ENCODE measurements at places on chromosomes 3 and 15. TPM values are rescaled to one million over a fixed set of nuclear protein-coding genes. Genes with fewer than 3 reads are reported as not detected.

Gene SOX14
- total RNA-seq: not detected

Gene NME9
- total RNA-seq: not detected

Gene IMPDH2
- 229 TPM for total RNA-seq

Gene RYR3
- total RNA-seq: not detected

Gene C15orf62
- 1.2 TPM for total RNA-seq

Gene IRAK2
- total RNA-seq: 1.3 TPM

Gene ITIH1
- total RNA-seq: not detected

Gene OTOL1
- not detected for total RNA-seq

Gene CADM2
- 0.21 TPM for total RNA-seq

Gene JAGN1
- total RNA-seq: 31.0 TPM

Gene PRKAR2A
- 35.9 TPM for total RNA-seq

Gene BBX
- 30.1 TPM for total RNA-seq

DNA sequence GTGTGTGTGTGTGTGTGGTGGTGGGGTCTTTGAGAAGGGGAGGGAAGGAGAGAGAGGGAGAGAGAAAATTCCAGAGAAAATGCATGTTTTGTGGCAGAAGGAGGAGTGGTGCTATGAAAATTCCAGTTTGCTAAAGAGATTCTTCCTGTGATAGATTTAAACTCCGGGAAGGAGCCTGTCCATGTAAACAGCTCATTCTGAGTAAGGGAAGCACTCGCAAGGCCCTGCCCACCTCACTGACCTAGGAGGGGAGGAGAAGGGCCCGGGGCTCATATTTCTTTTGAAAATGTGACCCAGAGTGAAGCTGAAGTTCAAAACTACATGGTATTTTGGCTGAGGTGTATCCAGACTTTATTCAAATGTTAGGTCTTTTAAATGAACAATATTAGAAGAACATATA lies 41.3 kb downstream of the ADAMTSL3 start:
- DNase-seq: no peak

- DNase-seq: no peak
These were observed 500.2 kb upstream of the NR2F2 start for GRCh38 chr15:95830281-95830680.

- DNase-seq: no peak
These were observed 88.7 kb upstream of the EPHB3 start for GRCh38 chr3:184472723-184473428.

GRCh38 chr3:14242490-14243311 lies 64.1 kb downstream of the LSM3 start:
- no peak for DNase-seq

GRCh38 chr3:123821920-123822319 lies 62.2 kb downstream of the MYLK start:
- DNase-seq: no peak

- DNase-seq: peak; percentile 62
These were observed 87.8 kb downstream of the NCEH1 start for GRCh38 chr3:172622916-172623700.

DNA sequence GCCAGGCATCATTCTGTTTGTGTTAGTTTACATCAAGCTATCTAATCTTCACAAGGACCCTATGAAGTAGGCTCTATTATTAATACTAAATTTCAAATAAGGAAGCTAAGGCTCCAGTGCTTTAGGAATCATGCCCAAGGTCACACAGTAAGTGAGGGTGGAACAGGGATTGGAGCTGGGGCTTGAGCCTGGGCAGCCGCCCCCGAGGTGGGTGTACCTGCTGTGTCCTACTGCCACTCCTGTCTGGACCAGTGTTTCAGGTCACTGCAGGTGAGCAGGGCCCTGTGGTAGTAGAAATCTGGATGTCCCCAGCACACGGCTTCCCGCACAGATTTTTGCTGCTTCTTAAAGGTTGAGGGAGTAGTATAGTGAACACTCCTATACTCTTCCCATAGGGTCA lies 6.5 kb downstream of the KLF13 start:
- no peak for DNase-seq

GRCh38 chr3:127323581-127323980 lies 35.7 kb upstream of the PRR20G start:
- no peak for DNase-seq

DNA sequence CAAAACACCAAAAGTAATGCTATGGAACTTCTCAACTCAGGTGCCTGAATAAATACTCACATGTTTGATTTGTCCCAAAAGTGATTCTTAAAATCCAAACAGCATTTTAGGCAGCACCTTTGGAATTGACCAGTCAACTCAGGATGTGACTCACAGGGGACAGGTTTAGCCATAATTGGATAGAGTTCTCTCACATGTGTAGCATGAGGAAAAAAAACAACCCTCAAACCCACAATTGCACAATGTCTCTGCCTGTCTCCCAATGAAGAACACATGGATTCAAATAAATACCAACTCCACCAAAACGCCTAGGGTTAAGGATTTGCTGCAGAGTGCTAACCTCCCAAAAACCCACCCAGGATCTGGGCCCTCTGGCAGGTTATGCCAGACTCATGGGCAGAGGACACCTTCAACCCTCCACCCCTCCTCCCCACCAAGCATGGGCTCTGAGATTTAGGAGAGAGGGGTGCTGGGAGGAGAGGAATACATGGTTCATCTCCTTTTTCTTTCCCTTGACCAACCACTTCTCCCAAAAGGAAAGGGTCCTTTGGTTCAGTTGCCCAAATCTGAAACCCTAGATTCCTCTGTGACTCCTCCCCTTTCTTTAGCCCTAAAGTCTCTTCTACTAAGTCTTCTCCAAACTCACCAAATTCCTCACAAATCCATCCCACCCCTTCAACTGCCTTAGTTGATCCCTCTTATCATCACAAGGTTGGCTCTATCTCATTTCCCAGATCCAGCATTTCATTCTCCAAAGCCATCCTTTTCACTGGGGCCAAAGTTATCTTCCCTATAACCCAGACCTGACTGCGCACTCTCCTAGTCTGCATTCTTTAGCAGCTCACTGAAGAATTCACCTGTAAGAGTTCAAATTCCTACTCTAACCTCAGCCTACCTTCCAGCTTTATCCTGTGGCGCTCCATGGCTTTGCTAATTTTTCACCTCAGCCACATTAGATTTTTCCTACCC lies 7.7 kb downstream of the RYK start:
- no peak for DNase-seq

DNA sequence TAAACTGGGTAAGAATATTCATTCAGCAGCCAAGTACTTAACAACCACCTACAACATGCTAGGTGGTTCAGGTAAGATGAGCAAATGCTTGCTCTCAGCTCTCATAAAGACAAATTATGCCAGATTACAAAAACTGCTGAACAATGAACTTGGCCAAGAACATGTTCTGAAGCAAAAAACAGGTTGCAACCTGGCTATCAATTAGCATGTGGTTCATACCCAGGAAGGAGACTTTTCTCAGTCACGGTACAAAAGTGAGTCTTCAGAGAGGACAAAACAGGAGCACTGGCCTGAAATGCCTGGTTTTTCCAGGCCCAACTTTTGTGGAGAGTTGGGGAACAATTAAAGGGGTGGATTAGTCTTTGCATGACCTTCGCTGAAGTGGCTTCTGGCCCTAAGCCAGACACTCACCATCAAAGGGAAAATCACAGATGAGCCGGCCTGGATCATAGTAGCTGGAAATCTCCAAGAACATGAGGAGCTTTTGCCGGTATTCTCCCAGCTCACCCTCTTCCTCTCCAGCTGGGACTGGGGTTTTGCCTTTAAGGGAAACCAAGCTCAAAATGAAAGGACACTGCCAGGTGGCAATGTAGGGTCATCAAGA lies 7.6 kb upstream of the PLA2G4F start:
- DNase-seq: no peak

DNA sequence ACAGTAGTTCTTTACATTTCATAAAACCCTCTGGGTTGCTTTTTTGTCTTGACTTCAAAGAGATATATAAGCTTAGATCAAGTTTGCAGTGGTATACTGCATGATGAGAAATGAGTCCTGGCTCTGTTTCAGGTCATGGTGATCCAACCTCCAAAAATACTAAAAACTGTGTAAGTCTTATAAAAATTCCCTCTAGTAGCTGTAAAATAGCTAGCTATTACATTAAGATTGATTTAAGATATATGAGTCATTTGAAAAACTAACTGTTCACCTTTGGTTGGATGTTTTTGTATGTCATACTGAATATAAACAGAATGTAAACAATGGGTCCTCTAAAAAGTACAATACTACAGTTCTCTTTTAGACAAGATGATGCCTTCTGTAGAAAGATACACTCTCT lies 879.2 kb downstream of the ROBO1 start:
- DNase-seq: no peak

GRCh38 chr3:131167867-131168266 lies 141.2 kb downstream of the NEK11 start:
- no peak for DNase-seq

DNA sequence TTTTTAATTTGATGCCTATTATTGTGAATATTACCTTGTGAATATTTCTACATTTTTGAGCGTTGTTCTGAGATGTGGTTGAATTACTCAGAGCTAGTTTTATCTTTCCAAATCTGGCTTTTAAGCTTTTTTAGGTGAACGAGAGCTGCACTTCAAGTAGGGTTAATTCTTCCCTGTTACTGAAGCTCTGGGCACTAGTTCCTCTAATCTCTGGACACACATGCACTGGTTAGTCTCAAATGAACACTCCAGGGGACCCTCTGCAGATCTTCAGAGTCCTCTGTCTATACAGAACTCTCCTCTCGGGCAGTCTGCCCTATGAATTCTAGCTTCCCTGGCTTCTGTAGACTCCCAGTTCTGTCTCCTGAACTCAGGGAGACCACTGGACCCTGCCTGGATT lies 237.5 kb upstream of the TBC1D5 start:
- DNase-seq: no peak

DNA sequence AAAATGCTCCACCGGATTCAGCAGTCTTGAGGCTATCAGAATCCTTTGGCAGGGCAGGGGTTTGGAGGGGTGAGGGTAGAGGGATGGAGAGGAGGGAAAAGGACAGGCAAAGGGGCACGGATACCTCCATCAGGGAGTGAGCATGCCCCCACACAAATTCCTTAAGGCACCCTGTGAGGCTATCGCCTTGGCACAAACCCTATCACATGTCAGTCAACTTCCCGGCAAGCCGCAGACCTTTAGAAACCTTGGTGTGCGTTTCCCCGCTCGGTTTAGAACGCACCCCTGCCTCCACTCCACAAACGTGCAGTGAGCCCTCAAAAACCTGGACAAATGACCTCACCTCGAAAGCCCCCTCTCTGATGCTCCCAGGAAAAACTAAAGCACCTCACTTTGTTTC lies 422 bp upstream of the SETMAR start:
- no peak for DNase-seq

- no peak for DNase-seq
These were observed 87.6 kb downstream of the BDH1 start for GRCh38 chr3:197468167-197468566.

DNA sequence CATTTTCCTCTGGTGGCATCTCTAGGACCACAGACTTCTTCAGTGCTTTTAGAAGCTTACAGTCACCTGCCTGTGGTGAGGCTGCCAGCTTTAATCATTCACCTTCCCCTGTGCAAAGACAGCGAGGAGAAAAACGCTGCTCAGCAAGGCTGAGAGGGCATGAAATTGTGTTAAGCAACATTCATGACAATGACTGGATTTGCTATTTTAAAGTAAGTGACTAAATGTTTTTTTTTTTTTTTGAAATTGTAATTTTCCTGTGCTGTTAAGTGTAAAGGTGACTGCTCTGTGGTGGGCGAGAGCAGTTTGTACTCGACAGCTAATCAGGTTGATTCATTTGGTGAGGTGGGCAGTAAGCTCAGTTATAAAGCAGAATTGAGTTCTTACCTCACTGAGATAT lies 240.4 kb downstream of the NSUN3 start:
- DNase-seq: no peak

DNA sequence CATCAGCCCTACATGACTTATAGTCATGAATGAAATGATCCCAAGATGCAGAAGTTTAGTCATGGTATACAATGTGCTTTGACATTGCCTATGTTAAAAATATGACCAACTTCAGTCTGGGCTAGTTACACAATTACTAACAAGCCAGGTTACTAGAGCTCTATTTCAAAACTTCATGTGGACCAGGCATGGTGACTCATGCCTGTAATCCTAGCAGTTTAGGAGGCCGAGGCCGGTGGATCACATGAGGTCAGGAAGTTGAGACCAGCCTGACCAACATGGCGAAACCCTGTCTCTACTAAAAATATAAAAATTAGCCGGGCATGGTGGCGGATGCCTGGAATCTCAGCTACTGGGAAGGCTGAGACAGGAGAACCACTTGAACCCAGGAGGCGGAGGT lies 613.0 kb downstream of the CADM2 start:
- no peak for DNase-seq

GRCh38 chr3:146625186-146625775 lies 20.1 kb upstream of the PLSCR5 start:
- DNase-seq: no peak

GRCh38 chr15:77580996-77581682 lies 51.6 kb downstream of the LINGO1 start:
- no peak for DNase-seq

DNA sequence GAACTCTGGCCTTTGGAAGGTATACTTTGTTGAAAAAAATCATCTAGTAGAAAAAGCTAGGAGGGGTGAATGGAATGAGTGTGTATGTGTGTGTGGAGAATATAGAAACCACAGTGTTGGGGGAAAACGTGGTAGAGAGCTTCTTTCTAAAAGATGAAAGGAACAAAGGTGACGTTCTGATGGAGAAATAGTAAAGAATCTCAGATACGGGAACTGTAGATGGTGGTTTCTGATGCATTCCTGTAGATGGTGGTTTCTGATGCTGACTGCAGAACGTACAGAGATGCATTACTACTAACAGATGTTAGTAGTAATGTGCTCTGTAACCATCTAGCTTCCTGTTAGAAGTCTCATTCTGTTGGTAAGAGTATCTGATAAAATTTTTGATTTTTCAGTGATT lies 60.2 kb downstream of the VPS8 start:
- no peak for DNase-seq

DNA sequence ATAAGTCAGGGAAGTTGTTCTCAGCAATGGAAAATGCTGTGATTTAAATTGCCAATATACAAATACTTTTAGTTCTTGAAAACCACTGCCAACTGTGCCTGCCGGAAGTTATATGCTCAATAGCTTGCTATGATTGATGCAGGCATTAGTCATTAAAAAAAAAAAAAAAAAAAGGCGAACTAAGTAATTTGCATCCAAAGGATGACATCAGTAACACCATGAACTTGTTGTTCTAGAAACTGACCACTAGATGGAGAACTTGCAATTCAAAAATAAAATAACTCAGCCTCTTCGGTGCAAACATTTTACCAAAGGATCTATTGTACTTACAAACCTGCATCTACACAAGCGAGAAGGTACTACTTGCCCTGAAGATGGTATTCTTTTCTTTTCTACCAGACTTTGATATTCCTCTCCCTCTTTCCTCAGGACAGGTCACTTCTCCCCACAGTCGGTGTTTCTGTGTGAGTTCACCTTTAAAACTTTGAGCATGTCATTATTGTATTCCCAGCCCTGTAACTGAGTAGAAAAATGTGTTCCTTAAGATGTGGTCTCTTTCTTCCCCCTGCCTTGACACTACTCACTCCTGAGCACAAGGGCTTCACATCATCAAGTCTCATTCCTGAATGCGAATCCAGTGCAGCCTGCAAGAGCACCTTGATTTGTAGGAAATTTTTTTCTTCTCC lies 115.0 kb upstream of the VEPH1 start:
- DNase-seq: no peak

All from activated CD8-positive, alpha-beta T cell treated with anti-CD3 and anti-CD28 coated beads, Interleukin-2, amount 10 ng/mL, durations not matched to agents 7 days and 5 days (primary cell).